ENCODE measurements at places on chromosomes 5 and 9.

- DNase-seq, result no peak
These were observed 43.9 kb downstream of the RPS6 start for GRCh38 chr9:19336166-19336565.

GRCh38 chr9:23638011-23638410 is 188.0 kb downstream of the ELAVL2 start:
- DNase-seq, result no peak

DNA sequence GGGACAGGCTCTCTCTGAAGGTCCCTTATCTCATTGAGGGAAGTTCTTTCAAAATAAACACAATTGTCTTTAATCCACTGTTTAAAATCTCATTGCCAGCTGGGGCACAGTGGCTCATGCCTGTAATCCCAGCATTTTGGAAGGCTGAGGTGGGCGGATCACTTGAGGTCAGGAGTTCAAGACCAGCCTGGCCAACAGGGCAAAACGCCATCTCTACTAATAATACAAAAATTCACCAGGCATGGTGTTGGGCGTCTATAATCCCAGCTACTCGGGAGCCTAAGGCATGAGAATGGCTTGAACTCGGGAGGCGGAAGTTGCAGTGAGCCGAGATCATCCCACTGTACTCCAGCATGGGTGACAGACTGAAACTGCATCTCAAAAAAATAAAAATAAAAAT is 8.3 kb upstream of the NDFIP1 start:
- no peak for DNase-seq

- DNase-seq, result peak; percentile 49
These were observed 56.7 kb downstream of the PCDH1 start for GRCh38 chr5:141821430-141821925.

GRCh38 chr5:31471916-31472315 is 60.0 kb downstream of the DROSHA start:
- DNase-seq, result peak; percentile 5

DNA sequence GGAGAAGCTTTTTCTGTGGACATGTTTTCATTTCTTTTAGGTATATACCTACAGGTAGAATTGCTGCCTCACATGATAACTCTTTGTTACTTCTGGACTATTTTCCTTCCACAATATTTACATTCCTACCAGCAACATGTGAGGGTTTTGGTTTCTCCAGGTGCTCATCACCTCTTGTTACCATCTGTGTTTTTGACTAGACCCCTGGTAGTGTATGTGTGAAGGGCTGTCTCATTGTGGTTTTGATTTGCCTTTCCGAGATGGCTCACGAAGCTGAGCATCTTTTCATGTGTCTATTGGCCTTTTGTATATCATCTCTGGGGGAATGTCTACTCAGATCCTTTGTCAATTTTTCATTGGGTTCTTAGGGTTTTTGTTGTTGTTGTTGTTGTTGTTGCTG is 17.2 kb upstream of the RANBP17 start:
- DNase-seq, result no peak

GRCh38 chr5:6434731-6435130 is 13.9 kb upstream of the UBE2QL1 start:
- no peak for DNase-seq

DNA sequence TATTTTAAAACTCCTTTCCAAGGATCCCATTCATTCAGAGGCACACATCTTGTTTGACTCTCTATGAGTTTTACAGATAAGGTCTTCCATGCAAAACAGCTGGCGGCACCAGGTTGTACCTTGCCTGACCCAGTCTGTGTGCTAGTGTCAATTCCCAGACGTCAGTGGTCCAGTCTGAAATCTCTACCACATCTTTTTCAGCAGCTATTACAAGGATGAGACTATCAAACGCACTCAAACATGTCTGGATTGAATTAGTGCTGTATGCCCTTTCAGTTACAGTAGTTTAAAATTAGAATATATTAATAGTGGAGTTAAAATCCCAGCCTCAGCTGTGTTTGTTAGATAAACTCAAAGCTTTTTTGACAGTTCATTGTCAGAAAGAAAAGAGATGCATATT is 11.7 kb downstream of the CDC14B start:
- DNase-seq, result no peak

All from brain microvascular endothelial cell (primary cell).